ENCODE measurements at places on chromosomes 3 and 15.

- DNase-seq: peak; percentile 59
Observed at GRCh38 chr3:47163169-47164006, 525 bp downstream of the SETD2 start.

GRCh38 chr3:43093006-43093405, 12.9 kb downstream of the POMGNT2 start:
- no peak for DNase-seq

DNA sequence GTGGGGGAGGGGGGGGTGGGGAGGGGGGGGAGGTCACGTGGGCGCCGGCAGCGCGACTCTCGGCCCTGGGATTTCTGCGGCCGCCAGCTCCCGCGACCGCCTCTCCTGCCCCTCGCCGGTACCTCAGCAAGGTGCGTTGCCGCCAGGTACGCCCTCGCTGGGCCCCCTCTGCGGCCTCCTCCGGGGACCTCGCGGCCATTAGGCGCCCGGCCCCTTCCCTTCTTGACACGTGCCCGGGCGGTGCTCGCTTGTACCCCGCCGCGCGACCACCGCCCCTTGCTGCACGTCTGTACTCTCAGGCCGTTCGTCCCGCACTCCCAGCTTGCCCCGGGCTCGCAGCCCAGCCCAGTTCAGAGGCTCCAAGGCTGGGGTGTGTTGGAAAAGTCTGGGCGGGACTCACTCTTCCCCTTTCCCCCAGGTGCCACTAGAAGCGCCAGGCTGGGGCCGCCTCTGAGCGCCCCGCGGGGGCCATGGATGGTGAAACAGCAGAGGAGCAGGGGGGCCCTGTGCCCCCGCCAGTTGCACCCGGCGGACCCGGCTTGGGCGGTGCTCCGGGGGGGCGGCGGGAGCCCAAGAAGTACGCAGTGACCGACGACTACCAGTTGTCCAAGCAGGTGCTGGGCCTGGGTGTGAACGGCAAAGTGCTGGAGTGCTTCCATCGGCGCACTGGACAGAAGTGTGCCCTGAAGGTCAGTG, at the start of gene MAPKAPK3:
Gene MAPKAPK3 (plus strand): TSS at position 56 of the 696 bp plus-strand sequence. CDS start 415 bp downstream, at position 471.
- DNase-seq: peak; percentile 59

GRCh38 chr15:81941479-81941878, 104.3 kb downstream of the MEX3B start:
- DNase-seq: no peak

All from KBM-7 (cell line).